ENCODE measurements at places on chromosomes 1 and 21. TPM values are rescaled to one million over a fixed set of nuclear protein-coding genes. Genes with fewer than 3 reads are reported as not detected.

SRM gene
- polyA plus RNA-seq, result 41.0 TPM

LCE1C gene
- polyA plus RNA-seq, result not detected

S100B gene
- polyA plus RNA-seq, result 4.1 TPM

LHX4 gene
- polyA plus RNA-seq, result 1.6 TPM

MAEL gene
- polyA plus RNA-seq, result 2.6 TPM

EXO1 gene
- 13.3 TPM for polyA plus RNA-seq

SLAMF1 gene
- 0.10 TPM for polyA plus RNA-seq

Data from right renal pelvis (tissue), 4 donors.